8988T (cell line): ENCODE measurements at places on chromosomes 5 and 9.
A peak's percentile ranks its signal among the peaks of the same experiment; 100 is the strongest.

GRCh38 chr9:73549991-73550390, 398.3 kb downstream of the ANXA1 start:
- no peak for DNase-seq

DNA sequence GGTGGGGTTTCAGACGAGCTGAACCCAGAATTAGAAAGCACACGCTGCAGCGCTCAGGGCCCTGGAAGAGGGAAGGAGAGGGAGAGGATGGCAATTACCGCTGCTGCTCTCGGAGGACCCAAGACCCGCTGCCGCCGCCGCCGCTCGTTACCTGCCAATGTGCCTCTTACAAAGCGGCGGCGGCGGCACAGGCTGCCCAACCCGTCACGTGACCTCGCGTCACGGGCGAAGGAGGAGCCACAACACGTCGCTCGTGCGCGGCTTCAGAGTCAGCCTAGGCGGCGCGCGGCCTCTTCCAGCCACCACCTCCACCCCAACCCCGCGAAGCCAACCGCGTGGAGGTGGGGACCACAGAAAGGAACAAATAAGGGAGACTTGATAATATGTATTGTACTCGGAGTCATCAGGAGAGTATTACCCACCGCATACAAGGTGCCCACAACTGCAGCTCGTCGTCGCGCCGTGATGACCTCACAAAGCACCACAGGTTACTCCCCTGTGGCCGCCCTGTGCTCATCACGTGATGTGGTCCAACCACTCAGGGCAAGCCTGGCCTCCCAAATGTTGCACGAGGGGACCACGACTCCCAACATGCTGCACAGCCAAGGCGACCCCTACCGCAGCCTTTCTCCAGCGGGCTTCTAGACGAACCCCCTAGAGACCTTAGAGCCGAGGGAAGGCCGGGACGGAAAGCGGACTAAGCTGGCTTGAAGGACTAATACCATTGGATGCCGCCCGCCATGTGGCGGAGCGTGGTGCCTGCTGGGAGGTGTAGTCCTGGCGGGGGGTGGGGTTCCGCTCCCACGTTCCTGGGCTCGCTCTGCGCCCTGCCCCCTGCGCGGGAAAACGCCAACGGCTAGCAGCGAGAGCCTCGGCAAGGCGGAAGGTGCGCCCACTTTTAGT, at the start of gene UBAP2:
Gene UBAP2, minus strand, starts transcription at position 161 of the 903 bp plus-strand sequence. CDS start 31,739 bp downstream, outside the sequence.
- DNase-seq = peak; percentile 70

DNA sequence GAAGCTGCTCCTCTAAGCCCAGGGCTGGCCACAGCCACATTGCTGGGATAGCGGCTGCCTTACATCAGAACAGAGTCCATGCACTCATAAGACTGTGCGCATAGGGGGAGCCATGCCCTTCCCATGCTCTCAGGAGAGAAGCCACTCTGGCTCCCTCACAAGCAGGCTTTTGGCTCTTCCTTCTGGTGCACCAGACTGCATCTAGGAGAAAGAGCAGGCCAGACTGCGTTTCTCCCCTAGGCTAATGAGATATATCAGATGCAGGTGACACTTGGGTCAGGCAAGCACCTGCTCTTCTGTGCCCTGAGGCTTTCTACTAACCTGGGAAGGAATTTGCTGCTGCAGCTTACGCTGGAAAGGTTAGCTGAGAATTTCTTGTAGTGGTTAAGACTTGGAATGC, 43.2 kb upstream of the BRINP1 start:
- DNase-seq = no peak

- no peak for DNase-seq
These were observed 29.3 kb upstream of the UBE2QL1 start for GRCh38 chr5:6419340-6419852.
